ENCODE measurements at places on chromosomes 12 and 14. TPM values are rescaled to one million over a fixed set of nuclear protein-coding genes. Genes with fewer than 3 reads are reported as not detected.

Gene SIX6
- total RNA-seq: not detected

Gene SLC5A8
- total RNA-seq: 0.06 TPM

Gene DAO
- not detected for total RNA-seq

Gene TCL1B
- total RNA-seq: not detected

Gene PTPN21
- 33.7 TPM for total RNA-seq

Gene MIPOL1
- 12.3 TPM for total RNA-seq

Gene GSG1
- 0.83 TPM for total RNA-seq

Gene RHOJ
- 10.4 TPM for total RNA-seq

Gene PRPH
- 6.3 TPM for total RNA-seq

Gene MUCL1
- total RNA-seq: not detected

Gene RIN3
- 33.7 TPM for total RNA-seq

Gene EFS
- total RNA-seq: 10.8 TPM

Gene IFNG-AS1
- total RNA-seq: not detected

Gene LYZ
- 1,541 TPM for total RNA-seq

Gene OR8S1
- not detected for total RNA-seq

Gene ACAD10
- 34.2 TPM for total RNA-seq

Gene LGR5
- total RNA-seq: not detected

Gene STXBP6
- total RNA-seq: 31.1 TPM

Gene GCH1
- 9.5 TPM for total RNA-seq

Gene ACSM4
- not detected for total RNA-seq

Gene TARBP2
- total RNA-seq: 33.3 TPM

Gene RTL1
- total RNA-seq: 0.09 TPM

Gene TSPAN8
- 345 TPM for total RNA-seq

Gene AP5M1
- 48.9 TPM for total RNA-seq

Gene OVCH1
- not detected for total RNA-seq

Gene FOXG1
- total RNA-seq: not detected

Gene RNFT2
- total RNA-seq: 5.6 TPM

Gene CABP1
- 2.3 TPM for total RNA-seq

Gene TRIM9
- total RNA-seq: 31.2 TPM

Gene MAPK1IP1L
- total RNA-seq: 80.0 TPM

Gene LALBA
- not detected for total RNA-seq

Gene CEBPE
- total RNA-seq: 0.20 TPM

Gene TSPAN9
- 38.7 TPM for total RNA-seq

Gene DBX2
- total RNA-seq: not detected

Gene FBRSL1
- total RNA-seq: 67.1 TPM

Gene HOTAIR
- not detected for total RNA-seq

Gene CFAP54
- total RNA-seq: 0.86 TPM

Gene GYS2
- not detected for total RNA-seq

Gene MIP
- total RNA-seq: not detected

Gene PSME1
- total RNA-seq: 161 TPM
